Amniotic stem cell (primary cell): ENCODE measurements at places on chromosomes 6 and 20.

DNA sequence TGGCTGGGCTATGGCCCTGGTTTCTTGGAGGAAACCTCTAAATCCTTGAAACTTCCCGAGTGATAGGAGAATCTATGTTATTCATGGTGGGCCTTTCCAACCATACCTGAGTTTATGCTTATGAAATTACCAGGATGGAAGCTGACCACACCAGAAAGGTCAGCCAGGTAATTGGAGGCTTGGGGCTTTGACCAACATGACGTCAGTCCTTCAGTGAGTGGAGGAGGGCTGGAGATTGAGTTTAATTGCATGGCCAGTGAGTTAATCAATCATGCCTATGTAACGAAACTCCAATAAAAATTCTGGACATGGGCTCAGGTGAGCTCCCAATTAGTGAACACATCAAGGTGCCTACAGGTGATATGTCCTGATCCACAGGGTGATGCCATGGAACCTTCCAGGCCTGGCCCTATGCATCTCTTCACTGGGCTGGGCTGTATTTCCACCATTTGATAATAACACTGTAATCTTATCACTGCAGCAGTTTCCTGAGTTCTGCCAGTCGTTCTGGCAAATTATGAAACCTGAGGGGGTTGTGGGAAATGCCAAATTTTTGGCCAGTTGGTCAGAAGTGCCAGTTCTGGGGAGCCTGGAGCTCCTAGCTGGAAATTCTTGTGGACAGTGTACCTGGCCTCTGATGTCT lies 106.5 kb downstream of the CDH26 start:
- DNase-seq, result no peak

- DNase-seq, result no peak
Observed at GRCh38 chr20:24046888-24047287, 58.3 kb upstream of the GGTLC1 start.

GRCh38 chr6:36633370-36633769 lies 39.2 kb downstream of the SRSF3 start:
- no peak for DNase-seq

GRCh38 chr6:26197636-26197932 lies 110.4 kb downstream of the HFE start:
- no peak for DNase-seq

DNA sequence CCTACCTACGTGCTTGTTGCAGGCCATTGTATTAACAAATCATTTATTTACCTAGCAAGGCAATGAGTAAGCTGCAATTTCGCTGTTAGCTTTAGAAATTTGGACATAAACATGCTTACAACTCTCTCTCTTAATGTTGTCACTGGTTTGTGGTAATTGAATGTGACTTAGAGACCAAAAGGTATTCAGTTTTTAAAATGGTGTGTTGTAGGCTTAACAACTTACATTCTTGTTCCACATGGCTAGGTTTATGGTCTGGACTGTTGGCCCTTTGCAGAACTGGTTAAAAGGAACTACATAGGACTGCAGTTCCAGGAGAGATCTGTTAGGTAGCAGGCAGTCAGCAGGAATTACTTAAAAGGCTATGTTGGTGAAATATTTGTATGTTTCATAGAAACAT lies 10.3 kb upstream of the CTAGE9 start:
- no peak for DNase-seq

GRCh38 chr20:38126932-38127621 lies 38.0 kb downstream of the TGM2 start:
- DNase-seq, result peak; percentile 51

- DNase-seq, result no peak
Observed at GRCh38 chr20:48126227-48126740, 341.0 kb upstream of the SULF2 start.

DNA sequence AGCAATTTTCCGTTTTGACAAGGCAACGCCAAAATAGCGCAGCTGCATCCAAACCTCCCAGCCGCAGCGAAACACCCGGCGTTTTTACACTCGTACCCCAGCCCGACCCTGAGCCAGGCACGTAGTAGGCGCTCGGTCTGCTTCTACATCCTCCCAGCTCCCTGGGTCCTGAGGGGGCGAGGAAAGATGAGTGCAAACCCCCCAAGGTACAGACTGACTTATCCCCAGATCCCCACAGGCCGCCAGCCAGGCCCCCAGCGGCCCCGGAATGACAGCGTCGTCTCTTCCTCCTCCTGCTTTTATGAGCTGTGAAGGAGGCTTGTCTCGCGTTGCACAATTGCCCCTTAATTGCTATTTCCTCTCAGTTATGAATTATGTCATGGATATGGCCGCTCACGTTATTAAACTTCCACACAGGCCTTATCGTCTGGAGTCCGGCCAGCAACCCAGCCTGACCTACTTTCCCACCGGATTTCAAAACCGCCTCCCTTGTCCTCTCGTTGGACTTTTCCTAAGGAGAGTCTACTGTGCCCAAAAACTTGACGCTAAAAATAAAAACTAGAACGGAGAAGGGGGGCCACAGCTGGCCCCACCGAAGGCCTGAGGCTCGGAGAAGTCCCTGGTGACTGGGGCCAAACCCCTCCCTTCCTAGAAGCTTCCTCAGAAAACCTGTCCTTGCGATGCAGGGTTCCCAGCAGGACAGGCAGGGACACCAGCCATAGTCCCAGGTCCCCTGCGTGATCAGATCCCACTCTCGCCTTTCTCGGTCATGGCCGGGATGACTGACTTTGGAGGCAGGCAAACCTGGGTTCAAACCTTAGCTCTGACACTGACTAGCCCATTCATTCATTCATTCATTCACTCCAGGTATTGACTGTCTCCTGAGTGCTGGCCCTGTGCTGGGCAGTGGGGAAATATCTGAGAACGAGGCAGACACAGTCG lies 130.9 kb upstream of the PTPN1 start:
- no peak for DNase-seq

GRCh38 chr6:146884728-146885127 lies 286.0 kb downstream of the ADGB start:
- DNase-seq, result no peak

DNA sequence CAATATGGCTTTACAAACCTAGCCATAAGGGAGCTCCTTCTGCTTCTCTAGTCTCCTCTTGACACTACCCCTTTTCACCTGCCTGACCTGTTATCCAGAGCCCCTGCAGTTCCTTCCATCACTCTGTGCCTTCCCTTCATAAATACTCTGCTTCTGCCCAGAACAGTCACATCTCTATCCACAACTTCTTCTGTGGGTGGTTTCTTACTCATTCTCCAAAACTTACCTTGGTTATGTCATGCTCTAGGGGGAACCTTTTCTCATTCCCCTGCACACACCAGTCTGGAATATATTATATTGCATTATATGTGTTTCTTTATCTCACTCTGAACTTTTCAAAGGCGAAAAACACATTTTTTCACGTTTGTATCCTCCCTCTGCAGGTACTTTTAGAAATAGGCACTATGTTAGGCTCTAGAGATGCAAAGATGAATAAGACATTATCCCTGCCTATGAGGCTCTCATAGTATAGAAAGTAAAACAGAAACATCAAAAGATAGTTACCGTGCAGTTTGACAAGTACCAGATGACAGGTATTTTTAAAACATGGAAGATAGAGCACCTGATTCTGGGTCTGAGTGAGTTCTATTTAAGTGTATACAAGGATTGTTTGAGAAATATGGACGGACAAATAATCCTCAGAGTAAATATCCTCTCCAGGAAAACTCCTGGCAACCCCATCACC lies 51.5 kb downstream of the AIG1 start:
- DNase-seq, result no peak

DNA sequence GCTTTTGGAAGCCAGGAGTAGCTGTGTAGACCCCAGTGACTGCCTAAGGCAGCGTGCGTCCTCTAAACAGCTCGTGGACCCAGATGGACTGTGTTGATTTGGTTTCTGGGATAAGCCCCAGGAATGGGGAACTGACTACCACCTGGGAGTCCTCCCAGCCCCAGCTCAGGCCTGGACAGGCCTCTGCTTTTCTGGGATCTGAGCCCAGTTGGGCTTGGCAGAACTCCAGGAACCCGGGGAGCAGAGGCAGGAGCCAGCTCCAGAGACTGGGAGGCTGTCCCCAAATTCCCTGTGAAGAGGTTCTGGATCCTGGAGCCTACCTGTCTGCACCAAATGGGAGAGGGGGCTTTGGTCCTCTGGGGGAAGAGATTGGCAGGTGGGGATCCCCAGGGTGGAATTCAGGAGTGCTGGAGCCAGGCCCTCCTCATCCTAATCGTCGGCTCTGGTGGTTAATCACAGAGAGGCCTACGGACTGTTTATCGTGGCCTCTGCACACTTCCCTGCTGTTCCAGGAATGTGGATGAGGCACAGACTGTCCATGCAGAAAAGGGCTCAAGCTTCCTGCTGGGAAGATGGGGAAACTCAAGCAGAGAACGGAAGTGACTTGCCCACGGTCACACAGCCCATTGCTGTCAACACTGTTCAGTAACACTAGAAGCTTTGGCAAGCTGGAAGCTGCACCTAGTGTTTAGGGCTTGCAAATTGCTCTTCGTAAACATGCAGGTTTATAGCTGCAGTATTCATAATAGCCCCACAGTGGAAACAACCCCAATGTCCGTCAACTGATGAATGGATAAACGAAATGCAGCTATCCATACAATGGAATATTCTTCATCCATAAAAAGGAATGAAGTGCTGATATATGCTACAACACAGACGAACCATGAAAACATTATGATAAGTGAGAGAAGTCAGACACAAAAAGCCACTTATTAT lies 100.6 kb downstream of the KCNB1 start:
- DNase-seq, result no peak

DNA sequence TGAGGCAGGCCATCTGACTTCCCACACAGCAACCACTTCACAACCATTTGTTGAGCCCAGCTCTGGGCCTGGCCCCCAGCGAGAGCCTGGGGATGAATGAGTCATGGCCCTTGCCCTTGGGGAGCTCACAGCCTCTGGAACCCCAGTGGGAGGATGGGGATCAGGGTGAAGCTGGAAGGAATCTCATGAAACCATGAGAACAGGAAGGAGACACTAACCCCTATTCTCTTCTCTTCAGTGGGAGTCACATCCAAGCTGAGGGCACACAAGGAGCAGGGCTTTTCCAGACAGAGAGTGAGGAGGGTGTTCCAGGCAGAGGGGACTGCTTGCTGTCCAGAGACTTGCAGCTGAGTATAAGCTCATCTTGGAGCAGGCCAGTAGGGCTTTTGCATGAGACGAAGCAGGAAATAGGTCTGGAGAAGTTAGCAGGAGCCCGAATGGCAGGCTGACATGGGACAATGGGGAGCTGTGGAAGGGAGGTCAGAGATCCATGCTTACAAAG lies 7.5 kb downstream of the FOXS1 start:
- no peak for DNase-seq

DNA sequence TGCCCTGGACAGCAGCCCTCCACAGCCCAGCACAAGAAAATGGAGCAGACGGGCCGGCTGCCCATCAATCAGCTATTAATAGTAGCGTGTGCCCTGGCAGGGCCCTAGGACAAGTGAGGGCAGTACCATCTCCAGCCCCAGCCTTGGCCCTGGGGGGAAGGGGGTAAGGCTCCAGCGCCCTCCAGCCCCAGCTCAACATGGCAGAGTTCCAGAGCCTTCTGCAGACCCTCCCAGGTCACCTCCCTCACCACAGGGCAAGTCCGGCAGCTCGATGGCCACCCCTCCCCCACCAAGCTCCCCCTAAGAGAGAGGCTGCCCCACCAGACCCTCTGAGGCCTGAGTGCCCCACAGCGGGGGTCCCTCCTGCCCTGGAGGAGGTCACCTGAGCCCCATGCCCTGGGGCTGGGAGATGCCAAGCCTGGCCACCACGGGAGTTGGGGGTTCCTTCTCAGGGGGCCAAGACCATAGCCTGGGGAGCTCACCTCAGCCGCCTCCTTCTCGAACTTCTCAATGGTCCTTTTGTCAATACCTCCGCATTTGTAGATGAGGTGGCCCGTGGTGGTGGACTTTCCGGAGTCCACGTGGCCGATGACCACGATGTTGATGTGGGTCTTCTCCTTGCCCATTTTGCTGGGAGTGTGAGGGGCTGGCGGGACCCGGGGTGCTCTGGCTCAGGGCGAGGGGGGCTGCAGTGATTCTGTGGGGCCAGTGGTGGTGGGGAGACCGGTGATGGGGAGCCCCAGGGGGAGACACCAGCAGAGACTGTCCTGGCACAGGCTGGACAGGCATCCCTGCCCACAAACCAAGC lies 1.5 kb downstream of the EEF1A2 start:
- DNase-seq, result no peak

DNA sequence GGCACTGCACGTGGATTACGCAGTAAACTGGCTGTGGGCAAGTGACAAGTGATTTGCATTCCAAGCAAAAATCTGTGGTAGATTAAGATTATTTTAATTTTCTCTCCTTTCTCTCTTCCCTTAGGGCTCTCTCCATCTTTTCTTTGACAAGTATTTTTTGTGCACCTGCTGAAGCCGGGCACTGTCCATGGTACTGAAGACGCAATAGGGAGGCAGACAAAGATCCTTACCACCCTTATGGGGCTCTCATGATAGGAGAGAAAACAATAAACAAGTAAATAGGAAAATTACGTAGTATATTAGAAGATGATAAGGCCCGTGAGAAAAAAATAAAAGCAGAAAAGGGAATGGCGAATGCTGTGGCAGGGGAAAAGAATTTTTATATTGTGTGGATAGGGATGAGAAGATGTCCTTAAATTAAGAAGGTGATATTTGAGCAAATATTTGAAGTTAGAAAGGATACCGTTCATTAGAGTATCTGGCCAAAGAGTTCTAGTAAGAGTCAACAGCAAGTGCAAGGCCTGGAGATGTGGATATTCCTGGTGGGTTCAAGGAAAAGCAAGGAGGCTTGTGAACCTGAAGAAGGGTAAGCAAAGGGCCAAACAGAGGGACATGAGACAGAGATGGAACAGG lies 146.0 kb downstream of the LAMP5 start:
- no peak for DNase-seq

GRCh38 chr6:144805049-144805448 lies 519.9 kb downstream of the UTRN start:
- DNase-seq, result no peak

- DNase-seq, result no peak
Observed at GRCh38 chr6:144259986-144260385, 25.1 kb upstream of the UTRN start.

DNA sequence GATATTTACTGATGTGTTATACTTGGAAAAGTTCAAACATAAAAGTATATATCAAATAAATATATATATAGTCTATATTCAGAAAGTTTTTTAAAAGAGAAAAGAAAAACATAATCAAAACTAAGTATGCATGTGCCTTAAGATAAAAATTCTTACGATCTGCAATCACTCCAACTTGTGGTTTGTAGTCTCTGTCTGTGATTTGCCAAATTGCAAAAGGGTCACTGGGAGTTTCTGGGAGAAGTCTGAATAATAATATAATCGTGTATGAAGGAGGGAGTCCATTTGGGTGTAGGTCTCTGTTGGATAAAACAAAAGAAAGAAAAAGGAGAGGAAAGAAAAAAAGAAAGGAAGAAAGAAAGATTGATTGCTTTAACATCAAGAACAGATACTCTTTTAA lies 92.4 kb downstream of the COL12A1 start:
- DNase-seq, result no peak

- peak; percentile 37 for DNase-seq
Observed at GRCh38 chr6:137776786-137777686, 90.0 kb upstream of the TNFAIP3 start.
